Eye (tissue), 1 donor: ENCODE measurements at places on chromosomes 4 and X.

GRCh38 chr4:132934911-132935310 lies 214.2 kb upstream of the PCDH10 start:
- DNase-seq, result peak; percentile 14

GRCh38 chr4:152536545-152537182 lies 772 bp upstream of the FBXW7 start:
- no peak for DNase-seq

- DNase-seq, result peak; percentile 55
These were observed 1989.8 kb upstream of the PCDH10 start for GRCh38 chr4:131159261-131159660.

- DNase-seq, result no peak
These were observed 882.2 kb downstream of the STIM2 start for GRCh38 chr4:27742816-27743215.

- DNase-seq, result no peak
These were observed 4.6 kb upstream of the SERTM2 start for GRCh38 chrX:111506826-111507225.

- no peak for DNase-seq
These were observed 10.6 kb upstream of the CCNG2 start for GRCh38 chr4:77146186-77147078.

- DNase-seq, result peak; percentile 90
These were observed 969 bp downstream of the STIM2 start for GRCh38 chr4:26861434-26862186.

DNA sequence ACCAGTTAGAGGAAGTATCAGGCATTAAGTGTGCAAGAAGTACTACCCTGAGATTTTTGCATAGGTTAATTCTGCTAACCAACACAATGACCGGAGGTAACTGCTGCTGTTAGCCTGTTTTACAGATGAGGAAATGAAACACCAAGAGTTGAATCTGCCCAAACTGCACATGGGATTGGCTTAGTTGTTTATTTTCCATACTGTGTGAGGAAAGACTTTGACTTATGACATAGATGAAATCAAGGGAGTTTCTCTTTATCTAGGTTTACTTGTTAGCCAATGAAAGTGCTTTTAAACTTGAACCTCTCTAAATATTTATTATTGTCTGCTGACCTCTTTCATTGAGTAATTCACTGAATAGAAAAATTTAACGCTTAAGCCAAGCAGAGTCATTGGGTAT lies 10.3 kb downstream of the GUCY1B1 start:
- no peak for DNase-seq

DNA sequence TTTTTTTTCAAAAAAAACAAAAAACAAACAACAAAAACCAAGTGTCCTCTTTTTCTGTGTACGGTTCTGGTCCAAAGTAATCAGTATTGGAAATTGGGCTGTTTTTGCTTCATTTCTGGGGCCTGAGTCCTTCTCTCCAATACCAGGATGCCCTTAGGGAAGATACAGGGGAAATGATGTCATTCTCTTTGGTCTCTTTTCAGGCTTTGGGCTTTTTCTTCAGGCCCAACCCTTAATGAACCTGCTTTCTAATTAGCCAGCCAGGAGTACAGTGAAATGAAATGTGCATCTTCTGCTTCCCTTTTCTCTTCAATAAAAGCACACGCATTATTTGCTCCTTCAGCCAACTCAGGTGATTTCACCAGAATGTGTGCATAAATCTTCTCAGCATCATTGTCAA lies 52.6 kb upstream of the RBPJ start:
- no peak for DNase-seq

GRCh38 chr4:178937130-178937529 lies 1494.9 kb upstream of the AGA start:
- DNase-seq, result no peak

- DNase-seq, result no peak
These were observed 37.1 kb upstream of the ELF2 start for GRCh38 chr4:139214039-139214534.

DNA sequence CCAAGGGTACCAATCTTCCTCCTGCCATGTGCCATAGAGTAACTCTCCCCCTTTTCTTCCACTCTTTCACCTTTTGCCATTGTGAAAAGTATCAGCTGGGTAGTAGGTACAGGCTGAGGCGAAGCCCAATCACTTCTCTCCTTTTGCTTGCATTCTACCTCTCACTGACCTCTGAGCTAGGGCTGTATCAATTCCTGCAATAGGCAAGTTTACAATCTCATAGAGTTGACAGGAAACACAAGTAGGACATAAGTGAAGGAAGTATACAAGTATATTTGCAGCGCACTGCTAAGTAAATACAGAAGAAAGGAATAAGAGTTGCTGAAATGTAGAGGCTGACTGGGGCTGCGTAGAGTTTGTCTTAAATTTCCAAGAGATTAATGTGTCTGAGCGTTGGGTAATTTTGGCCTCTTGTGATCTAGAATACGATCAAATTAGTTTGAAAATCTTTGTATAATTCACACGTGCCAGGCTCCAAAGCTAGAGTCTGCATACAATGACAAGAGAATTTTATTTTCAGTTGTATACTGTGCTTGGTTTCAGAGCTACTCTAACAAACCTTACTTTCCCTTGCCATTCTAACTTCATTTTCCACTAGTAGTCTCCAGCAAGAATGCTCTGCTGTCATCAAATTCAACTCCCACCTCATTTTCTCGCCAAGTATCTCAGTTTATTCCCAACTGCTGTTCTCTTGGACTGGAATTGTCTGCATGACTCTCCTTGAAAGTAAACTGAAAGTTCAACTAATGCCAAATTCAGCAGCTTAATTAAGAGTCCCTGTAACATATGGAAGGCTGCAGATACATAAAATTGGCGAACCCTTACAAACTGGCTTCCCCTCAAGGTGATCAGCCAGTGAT lies 90.3 kb downstream of the ATP11C start:
- no peak for DNase-seq

GRCh38 chr4:11286533-11286932 lies 142.2 kb downstream of the HS3ST1 start:
- no peak for DNase-seq

GRCh38 chr4:7161721-7162214 lies 30.6 kb upstream of the SORCS2 start:
- DNase-seq, result no peak

DNA sequence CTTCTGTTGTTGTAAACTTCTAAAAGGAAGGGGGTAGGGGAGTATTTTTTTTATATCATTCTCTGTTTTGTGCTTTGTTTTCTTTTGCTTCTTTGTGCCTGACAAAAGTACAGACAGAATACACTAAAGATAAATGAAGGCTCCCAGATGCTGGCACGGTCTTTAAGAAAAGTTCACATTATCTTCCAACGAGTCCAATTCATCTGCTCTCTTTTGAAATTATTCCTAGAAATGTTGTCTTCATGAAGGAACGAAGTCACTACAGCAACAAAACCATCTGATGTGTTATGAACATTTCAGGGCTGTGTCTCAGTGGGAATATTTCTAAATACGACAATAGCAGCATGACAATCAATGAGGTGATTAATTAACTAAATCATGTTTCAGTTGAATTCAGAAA lies 813.8 kb upstream of the HTR2C start:
- DNase-seq, result no peak

GRCh38 chr4:97656044-97656720 lies 487.1 kb downstream of the STPG2 start:
- no peak for DNase-seq

DNA sequence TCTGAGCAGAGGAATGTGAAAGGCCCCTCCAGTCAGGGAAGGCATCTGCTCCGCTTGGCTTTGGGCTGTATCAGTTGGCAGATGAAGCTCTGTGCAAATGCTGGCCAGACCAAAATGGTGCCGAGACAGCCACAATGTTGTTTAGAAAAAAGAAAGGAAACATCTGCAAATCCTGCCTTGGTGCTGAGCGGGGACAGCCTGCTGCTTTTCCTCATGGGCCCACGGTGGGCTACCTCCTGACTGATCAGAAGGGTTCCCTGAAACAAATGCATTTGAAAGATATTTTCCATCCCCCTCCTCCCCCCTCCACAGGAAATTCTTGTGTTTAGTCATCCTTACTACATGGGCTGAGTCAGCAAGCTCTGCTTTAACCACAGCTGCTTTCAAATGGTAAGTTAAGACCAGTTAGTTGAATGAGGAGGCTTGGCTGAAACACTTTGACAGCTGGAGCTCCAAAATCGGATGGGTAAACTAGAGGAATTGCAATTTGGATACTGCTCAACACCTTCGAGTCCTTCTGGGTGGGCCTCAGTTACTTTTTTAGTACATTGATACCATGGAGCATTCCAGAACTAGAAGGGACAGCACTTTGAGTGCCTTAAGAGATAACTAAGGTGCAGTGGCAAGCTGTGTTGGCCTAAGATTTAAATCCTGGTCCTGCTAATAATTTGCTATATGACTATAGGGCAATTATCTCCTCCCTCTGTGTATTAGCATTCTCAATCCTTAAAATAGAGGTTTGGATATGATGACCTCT lies 36.0 kb downstream of the PLAC1 start:
- DNase-seq, result peak; percentile 40

DNA sequence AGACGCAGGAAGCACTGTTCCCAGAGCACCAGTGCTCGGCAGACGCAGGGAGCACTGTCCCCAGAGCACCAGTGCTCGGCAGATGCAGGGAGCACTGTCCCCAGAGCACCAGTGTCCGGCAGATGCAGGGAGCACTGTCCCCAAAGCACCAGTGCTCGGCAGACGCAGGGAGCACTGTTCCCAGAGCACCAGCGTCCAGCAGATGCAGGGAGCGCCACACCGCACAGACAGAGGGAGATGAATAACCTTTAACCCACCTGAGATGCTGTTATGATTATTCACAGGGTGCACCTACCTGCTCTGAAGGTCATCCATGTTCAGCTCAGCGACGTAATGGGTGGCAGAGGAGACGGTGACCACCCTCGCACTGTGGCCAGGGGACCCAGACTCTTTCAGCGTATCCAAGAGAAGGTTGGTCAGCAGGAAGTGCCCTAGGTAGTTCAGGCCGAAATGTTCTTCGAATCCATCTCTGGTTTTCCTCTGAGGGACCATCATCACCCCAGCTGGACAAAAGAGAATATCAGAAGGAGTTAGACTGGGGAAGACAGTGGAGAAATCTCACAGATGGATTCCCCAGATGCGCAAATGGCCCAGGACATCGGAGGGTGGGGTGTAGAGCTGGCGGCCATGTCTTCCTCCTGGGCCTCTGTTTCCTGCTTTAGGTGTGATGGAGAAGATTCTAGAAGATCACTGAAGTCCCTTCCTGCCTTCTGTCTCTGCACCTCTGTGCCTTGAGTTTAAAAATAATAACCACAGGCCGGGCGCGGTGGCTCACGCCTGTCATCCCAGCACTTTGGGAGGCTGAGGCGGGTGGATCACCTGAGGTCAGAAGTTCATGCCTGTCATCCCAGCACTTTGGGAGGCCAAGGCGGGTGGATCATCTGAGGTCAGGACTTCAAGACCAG lies 234.1 kb downstream of the DHRSX start:
- peak; percentile 35 for DNase-seq

- DNase-seq, result no peak
These were observed 344.6 kb upstream of the SPOCK3 start for GRCh38 chr4:167578906-167579305.

GRCh38 chrX:85365370-85365995 lies 14.0 kb downstream of the POF1B start:
- no peak for DNase-seq

DNA sequence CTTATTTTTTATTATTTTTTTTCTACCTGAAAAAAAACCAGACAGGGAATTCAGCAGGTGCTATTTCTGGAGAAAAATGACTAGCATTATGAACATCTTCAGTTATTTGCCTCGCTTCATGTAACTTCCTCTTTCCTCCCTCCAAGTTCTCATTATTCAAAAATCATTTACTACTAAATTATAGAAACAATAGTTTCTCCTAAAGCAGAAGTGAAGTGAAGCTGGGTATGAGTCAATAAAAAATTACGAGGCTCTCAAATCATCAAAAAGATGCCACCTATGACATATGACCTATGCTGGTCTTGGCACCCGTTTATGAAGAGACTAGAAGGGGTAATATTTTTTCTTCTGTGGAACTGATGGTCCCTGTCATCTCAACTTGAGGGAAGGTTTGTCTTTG lies 145.0 kb upstream of the AADAT start:
- DNase-seq, result no peak

DNA sequence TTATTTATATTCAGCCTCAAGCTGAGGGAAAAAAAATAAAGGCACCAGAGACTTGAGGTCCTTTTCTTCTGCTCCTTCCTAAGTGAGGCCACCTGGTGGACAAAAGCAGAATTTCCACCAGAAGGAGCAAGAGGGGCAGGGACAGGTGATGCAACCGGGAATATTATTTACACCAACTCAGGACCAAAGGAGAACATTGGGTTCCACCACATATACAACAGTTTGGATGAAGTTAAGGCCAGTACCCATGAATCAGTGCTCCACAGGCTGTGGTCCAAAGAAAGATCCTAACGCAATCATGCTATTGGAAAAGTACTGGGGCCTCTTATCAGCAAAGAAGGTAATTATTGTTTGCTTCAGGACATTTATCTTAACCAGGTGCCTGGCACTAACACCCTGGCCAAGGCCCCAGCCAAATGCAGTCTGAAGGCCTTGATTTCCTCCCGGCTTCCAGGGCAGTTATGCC lies 57.4 kb downstream of the TSC22D3 start:
- DNase-seq, result peak; percentile 85

DNA sequence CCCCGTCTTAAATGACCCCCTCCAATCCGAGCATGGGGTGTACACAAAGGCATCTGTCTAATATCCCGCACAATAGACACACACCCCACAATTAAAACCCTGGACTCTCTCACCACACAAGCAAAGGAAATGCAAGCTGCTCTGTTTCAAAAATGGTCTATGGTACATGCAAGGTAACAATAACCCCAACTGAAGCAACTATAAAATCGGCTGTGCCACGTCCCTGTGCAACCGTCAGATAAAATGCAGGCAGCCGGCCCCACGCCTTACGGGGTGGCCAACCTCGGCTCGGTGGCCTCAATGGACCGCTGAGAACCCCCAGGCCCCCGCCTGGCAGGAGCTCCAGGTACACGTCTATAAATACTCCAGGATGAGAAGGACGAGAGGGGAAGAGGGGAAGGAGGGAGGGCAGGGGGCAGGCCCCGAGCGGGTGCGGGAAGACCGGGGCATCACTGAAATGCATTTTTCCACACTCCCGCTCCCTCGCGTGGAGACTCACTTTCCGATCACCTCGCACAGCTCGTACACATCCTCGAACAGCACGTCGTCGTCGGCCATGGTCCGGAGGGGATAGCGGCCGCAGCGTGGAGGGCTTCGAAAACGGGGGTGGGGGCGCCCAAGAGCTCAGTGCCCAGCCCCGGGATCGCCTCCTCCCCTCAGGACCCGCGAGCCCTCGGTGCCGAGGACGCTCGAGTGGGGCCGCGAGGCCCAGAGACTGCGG lies 763 bp downstream of the CASK start:
- peak; percentile 74 for DNase-seq

GRCh38 chr4:151955721-151956380 lies 195.0 kb upstream of the GATB start:
- DNase-seq, result no peak
